ENCODE measurements at places on chromosomes 7 and 10.

DNA sequence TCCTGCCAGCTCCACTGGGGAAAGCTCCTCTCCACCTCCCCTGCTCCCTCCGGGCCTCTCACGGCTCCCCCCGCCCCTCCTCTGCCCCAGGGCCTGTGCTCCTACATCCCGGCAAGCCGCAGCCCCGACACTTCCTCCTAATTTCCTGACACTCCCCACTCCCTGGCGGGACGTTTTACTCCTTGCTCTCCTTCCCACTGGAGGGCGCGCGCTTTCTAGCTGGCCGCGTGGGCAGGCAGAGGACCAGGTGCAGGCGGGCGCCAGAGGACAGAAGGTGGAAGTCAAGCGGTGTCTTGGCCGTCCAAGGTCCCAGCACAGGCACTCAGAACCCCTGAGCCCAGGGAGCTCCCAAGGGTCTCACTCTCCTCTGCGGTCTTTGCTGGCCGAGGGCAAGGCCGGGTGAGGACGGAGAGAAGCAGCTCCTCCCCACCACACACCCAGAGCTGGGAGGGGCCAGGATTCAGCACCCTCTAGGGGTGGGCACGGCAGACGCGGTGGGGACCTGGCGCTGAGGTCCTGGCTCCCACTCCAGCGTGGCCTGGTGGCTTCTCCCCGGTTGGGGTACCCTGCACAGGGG lies 19.1 kb downstream of the ADAM8 start:
- DNase-seq, result no peak

- no peak for DNase-seq
Observed at GRCh38 chr10:124206616-124207015, 113.2 kb upstream of the CHST15 start.

DNA sequence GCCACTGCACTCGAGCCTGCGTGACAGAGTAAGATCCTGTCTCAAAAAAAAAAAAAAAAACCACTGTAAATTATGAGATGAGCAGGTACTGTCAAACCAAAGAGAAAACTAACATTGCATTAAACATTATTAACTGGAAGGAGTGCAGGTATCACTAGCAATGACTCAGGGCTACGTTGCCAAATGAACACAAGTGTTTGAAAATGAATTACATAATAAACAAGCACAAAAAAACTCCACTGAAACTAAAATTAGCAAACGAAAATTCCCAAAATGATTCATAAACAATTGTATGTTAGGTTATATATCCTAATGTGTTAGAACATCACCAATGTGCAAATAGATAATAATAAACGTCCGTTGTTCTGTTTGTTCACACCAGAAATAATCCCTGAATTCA lies 42.8 kb downstream of the NSUN6 start:
- no peak for DNase-seq

- no peak for DNase-seq
Observed at GRCh38 chr10:14586901-14587300, 187.8 kb downstream of the FAM107B start.

GRCh38 chr10:34918776-34919315 lies 103.8 kb upstream of the PARD3 start:
- no peak for DNase-seq

All from NCI-H748 treated with DMSO at 0.1 percent for 48 hours (cell line).